ENCODE measurements at places on chromosomes 5 and 9. TPM values are rescaled to one million over a fixed set of nuclear protein-coding genes. Genes with fewer than 3 reads are reported as not detected.

GRCh38 chr5:142654578-142655058 lies 31.3 kb downstream of the FGF1 start:
- no peaks in the 10 kb centered on the region for H3K36me3 ChIP-seq
- no peaks in the 10 kb centered on the region for H3K27me3 ChIP-seq
- DNase-seq: no peak

DNA sequence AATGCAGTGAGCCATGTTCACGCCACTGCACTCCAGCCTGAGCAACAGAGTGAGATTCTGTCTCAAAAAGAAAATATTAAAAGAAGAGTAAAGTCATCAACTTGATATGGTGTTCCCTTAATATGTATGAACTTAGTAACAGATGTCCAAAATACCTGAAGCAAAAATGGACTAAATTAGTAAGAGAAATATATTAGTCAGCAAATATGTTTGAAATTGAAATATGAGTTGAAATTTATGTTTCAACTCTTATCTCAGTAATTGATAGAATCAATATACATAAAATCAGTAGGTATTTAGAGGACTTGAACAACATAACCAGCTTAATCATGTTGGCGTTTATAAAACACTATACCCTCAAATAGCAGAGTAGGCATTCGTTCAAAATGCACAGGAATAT lies 668.5 kb downstream of the ISL1 start:
- no peak overlapping the region for H3K4me3 ChIP-seq
- no peaks in the 10 kb centered on the region for H3K4me1 ChIP-seq
- H3K27me3 ChIP-seq: no peaks in the 10 kb centered on the region
- no peaks in the 10 kb centered on the region for H3K36me3 ChIP-seq
- no peak overlapping the region for H3K27ac ChIP-seq

- H3K36me3 ChIP-seq: no peaks in the 10 kb centered on the region
- no peak for DNase-seq
- H3K27ac ChIP-seq: no peak overlapping the region
- H3K27me3 ChIP-seq: no peaks in the 10 kb centered on the region
- H3K4me3 ChIP-seq: no peak overlapping the region
Measured at GRCh38 chr9:117080765-117081390, 334.0 kb downstream of the ASTN2 start.

The DAB2IP gene
- 18.4 TPM for total RNA-seq

The GALNT12 gene
- total RNA-seq: 3.3 TPM

The PPP1R2B gene
- total RNA-seq: 0.10 TPM

The CAMLG gene
- 28.3 TPM for total RNA-seq

The TRIM23 gene
- total RNA-seq: 12.6 TPM
